Daoy (cell line): ENCODE measurements at places on chromosomes 2 and 18.

- DNase-seq: no peak
These were observed 1132.1 kb upstream of the ZEB2 start for GRCh38 chr2:145652036-145652435.

GRCh38 chr2:20135631-20136050, 84.2 kb upstream of the LAPTM4A start:
- peak; percentile 73 for DNase-seq

- DNase-seq: no peak
These were observed 119.5 kb downstream of the SMAD7 start for GRCh38 chr18:48831113-48831759.

- DNase-seq: no peak
These were observed 149.3 kb downstream of the CSRNP3 start for GRCh38 chr2:165618806-165619205.
